MG63 (cell line): ENCODE measurements at places on chromosomes 6 and 20. TPM values are rescaled to one million over a fixed set of nuclear protein-coding genes. Genes with fewer than 3 reads are reported as not detected.

The SLC2A10 gene
- 13.2 and 33.3 TPM in 2 replicates for total RNA-seq

- DNase-seq: no peak
Measured at GRCh38 chr6:169208011-169208410, 45.6 kb downstream of the THBS2 start.

GRCh38 chr6:80550281-80550680, 443.8 kb downstream of the BCKDHB start:
- no peak for DNase-seq

GRCh38 chr6:81613606-81614005, 138.9 kb downstream of the TENT5A start:
- DNase-seq: no peak

The JPH2 gene
- total RNA-seq: 6.5 and 9.9 TPM in 2 replicates
